ENCODE measurements at places on chromosomes 1 and 21. TPM values are rescaled to one million over a fixed set of nuclear protein-coding genes. Genes with fewer than 3 reads are reported as not detected.

- H3K4me1 ChIP-seq = no peaks in the 10 kb centered on the region
- no peaks in the 10 kb centered on the region for H3K27me3 ChIP-seq
- no peak overlapping the region for H3K27ac ChIP-seq
- no peaks in the 10 kb centered on the region for H3K36me3 ChIP-seq
These were observed 38.4 kb upstream of the SPAG17 start for GRCh38 chr1:118223426-118223825.

The OR2T2 gene
- not detected for total RNA-seq

- H3K4me1 ChIP-seq = no peaks in the 10 kb centered on the region
- H3K27ac ChIP-seq = no peak overlapping the region
- H3K4me3 ChIP-seq = no peak overlapping the region
- no peaks in the 10 kb centered on the region for H3K27me3 ChIP-seq
- no peaks in the 10 kb centered on the region for H3K36me3 ChIP-seq
These were observed 48.2 kb upstream of the RCC1 start for GRCh38 chr1:28457678-28458077.

DNA sequence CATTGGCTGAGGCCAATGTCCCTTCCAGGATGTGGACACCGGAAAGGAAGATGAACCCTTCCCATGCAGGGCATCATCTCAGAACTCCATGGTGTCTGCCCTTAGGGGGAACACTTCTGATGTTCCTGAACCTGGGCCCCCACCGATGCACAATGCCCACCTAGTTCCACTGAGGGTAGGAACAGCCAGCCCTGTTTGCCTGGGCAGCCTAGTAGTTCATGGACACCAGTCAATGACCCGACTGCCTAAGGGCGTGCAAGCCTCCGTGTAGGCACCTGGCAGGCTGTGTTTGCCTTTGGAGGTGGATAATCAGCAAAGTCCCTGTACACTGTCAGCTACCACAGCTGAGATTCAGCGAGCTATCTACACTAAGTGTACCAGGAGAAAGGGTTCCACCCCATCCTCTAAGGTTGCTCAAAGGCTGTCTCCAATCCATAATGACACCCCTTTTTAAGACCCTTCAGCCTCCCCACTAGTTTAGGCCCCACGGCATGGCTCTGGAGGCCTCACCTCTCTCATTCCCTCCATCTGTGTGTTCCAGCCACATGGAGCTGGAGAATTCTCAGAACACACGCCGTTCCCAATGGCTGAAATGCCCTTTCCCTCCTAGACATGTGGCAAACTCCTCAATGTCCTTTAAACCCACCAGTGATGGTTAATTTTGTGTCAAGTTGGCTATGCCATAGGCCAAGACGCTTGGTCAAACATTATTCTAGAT is 124.8 kb upstream of the EDN2 start:
- no peak for DNase-seq
- no peaks in the 10 kb centered on the region for H3K27me3 ChIP-seq
- no peak overlapping the region for H3K27ac ChIP-seq
- no peaks in the 10 kb centered on the region for H3K4me1 ChIP-seq
- H3K36me3 ChIP-seq = no peaks in the 10 kb centered on the region
- no peak overlapping the region for H3K4me3 ChIP-seq

GRCh38 chr1:171807556-171807955 is 26.1 kb downstream of the METTL13 start:
- no peak for DNase-seq
- no peaks in the 10 kb centered on the region for H3K36me3 ChIP-seq
- no peaks in the 10 kb centered on the region for H3K27me3 ChIP-seq
- H3K4me3 ChIP-seq = no peak overlapping the region
- no peak overlapping the region for H3K27ac ChIP-seq

- no peak overlapping the region for H3K27ac ChIP-seq
- H3K27me3 ChIP-seq = no peaks in the 10 kb centered on the region
These were observed 30.4 kb downstream of the RIMS3 start for GRCh38 chr1:40634901-40635655.
